A673 (cell line): ENCODE measurements at places on chromosomes 7 and 10.
A peak's percentile ranks its signal among the peaks of the same experiment; 100 is the strongest.

DNA sequence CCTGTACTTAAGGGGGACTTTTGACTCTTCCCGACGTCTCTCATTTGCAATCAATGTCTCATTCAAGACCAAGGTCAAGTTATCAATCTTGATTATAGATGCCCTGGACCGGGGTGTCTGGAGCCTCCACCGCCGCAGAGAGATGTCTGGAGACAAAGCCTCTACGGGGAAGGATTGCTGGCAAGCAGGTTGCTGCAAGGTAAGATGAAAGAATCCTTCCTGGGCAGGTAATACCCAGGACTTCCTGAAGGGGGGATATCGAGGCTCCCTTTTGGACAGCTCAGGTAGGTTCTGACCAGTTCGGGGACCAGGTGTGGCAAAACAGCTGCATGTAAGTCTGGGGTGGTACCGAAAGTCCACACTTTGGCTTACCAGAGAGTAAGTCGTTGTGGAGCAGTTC lies 12.5 kb upstream of the CUX1 start:
- H3K27me3 ChIP-seq, result peaks cover 36% of the 10 kb centered on the region
- H3K27ac ChIP-seq, result no peak overlapping the region
- H3K36me3 ChIP-seq, result no peaks in the 10 kb centered on the region
- no peak for DNase-seq
- H3K4me3 ChIP-seq, result no peak overlapping the region
- H3K4me1 ChIP-seq, result no peaks in the 10 kb centered on the region

- H3K27ac ChIP-seq, result peak overlapping the region; percentile 67
- DNase-seq, result peak; percentile 69
- H3K4me1 ChIP-seq, result peaks cover 29% of the 10 kb centered on the region
- no peak overlapping the region for H3K4me3 ChIP-seq
Measured at GRCh38 chr7:94697035-94697974, 41.4 kb upstream of the SGCE start.

DNA sequence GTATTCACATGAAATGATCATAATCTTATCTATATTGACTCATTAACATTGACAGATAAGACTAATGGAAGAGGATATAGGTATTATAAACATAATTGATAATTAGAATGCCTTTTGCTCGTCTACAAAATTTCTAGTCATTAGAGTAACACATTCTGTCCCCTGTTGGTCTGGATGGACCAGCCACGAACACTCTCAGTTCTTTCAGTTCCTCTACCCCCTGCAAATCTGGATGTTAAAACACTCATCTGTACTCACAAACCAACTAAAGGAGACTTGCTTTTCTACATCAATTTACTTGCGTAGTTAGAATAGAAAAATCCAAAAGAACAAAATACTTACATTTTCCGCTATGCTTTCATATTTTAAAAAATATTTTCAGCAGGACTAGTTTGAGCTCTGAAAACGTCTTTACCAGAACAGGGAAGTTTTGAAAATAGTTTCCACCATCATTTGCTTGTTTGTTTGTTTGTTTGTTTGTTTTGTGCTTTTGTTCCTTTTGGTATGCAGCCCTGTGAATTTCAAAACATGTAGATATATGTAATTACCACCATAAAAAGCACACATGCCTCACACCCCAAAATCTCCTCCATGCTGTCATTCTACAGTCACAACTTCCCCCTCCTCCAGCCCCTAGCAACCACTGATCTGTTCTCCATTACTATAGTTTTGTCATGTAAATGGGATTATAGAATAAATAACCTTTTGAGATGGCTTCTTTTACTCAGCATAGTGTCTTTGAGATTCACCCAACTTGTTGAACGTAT lies 103.8 kb downstream of the FZD1 start:
- H3K27me3 ChIP-seq, result no peaks in the 10 kb centered on the region
- DNase-seq, result no peak
- no peak overlapping the region for H3K4me3 ChIP-seq
- H3K27ac ChIP-seq, result no peak overlapping the region
- H3K36me3 ChIP-seq, result no peaks in the 10 kb centered on the region

DNA sequence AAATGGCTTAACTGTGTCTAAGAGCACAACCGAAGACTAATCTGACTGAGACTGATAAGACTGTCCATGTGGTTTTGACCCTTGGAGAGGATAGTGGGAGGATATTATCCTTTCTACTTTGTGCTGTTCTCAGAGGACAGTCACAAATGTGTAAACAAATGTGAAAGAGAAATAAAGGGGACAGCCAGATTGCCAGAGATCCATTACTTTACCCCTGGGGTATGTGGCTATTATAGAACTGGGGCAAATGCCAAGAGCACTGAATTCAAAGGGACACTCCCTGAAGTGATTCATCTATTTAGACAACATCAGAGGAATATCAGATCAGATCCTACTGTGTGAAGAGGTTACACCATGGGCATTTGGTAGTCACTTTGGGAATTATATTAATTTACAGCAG lies 154.7 kb downstream of the RNLS start:
- no peak for DNase-seq
- no peak overlapping the region for H3K27ac ChIP-seq
- H3K36me3 ChIP-seq, result no peaks in the 10 kb centered on the region
- no peaks in the 10 kb centered on the region for H3K4me1 ChIP-seq
- H3K4me3 ChIP-seq, result no peak overlapping the region

DNA sequence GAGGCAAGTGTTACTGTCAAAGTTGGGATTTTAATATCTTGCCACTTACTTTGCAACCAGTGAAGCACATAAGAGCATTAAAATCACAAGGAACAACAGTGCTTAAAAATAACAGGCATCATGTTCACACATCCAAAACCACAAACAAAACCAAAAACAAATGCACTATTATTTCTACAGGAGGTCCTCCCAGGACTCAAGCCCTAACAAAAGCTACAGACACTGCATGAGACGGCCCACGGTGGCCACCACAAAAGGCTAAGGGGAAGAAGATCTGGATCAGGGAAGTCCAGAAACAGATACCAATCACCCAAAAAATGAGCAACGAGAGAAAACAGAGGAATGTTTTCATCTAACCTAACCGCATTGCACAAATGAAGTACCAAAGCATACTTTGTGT lies 158.4 kb downstream of the ZMYND11 start:
- H3K27me3 ChIP-seq, result no peaks in the 10 kb centered on the region
- no peak overlapping the region for H3K4me3 ChIP-seq
- no peaks in the 10 kb centered on the region for H3K36me3 ChIP-seq
- no peak for DNase-seq
- H3K27ac ChIP-seq, result no peak overlapping the region

- H3K27me3 ChIP-seq, result no peaks in the 10 kb centered on the region
- no peak overlapping the region for H3K4me3 ChIP-seq
- H3K36me3 ChIP-seq, result no peaks in the 10 kb centered on the region
Measured at GRCh38 chr10:122033224-122033926, 44.4 kb downstream of the TACC2 start.

DNA sequence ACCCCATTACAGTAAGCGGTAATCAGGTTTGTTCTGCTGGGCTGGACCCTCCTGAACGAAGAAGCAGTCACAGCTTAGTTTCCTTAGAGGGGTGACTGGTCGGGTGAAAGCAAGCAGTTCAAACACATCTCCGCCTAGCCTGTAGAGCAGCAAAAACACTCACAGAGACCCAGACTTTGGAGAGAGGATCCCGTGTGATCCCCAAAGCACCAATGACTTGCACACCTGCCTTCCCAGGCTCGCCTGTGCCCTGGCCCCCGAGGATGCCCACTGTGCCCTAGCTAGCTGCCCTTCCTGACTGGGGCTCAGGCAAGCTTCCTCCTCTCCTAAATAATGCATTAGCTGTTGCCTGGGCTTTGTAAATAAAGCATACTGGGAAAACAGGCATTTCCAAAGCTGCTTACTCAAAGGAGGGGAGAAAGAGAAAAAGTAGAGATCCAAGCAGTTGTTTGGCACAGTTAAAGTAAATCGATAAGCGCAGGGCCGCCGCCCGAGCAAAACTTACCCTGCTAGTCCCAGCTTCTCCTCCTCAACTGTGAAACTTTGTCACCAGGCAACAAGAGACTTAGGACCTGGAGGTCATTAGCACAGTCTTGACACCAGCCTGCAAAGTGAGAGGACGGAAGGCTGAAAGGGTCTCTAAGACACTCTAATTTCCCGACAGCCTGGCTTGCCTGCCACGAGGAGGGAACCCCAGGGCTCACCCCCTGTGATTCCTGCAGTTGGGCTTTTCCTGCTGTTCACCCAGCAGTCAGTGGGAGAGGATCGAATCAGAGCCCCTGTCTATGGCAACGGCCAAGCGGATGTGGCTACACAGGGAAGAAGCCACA lies 4.8 kb downstream of the LRRC18 start:
- H3K4me1 ChIP-seq, result no peaks in the 10 kb centered on the region
- no peak overlapping the region for H3K27ac ChIP-seq
- no peaks in the 10 kb centered on the region for H3K36me3 ChIP-seq

- H3K27ac ChIP-seq, result no peak overlapping the region
- no peaks in the 10 kb centered on the region for H3K36me3 ChIP-seq
- no peak overlapping the region for H3K4me3 ChIP-seq
- peaks cover 64% of the 10 kb centered on the region for H3K27me3 ChIP-seq
- H3K4me1 ChIP-seq, result no peaks in the 10 kb centered on the region
- DNase-seq, result no peak
Measured at GRCh38 chr10:6044060-6044459, 18.1 kb downstream of the IL2RA start.

- DNase-seq, result no peak
- no peak overlapping the region for H3K27ac ChIP-seq
- H3K4me3 ChIP-seq, result no peak overlapping the region
- H3K27me3 ChIP-seq, result peaks cover 8% of the 10 kb centered on the region
- no peaks in the 10 kb centered on the region for H3K36me3 ChIP-seq
Measured at GRCh38 chr7:47813620-47814260, 134.5 kb downstream of the PKD1L1 start.

DNA sequence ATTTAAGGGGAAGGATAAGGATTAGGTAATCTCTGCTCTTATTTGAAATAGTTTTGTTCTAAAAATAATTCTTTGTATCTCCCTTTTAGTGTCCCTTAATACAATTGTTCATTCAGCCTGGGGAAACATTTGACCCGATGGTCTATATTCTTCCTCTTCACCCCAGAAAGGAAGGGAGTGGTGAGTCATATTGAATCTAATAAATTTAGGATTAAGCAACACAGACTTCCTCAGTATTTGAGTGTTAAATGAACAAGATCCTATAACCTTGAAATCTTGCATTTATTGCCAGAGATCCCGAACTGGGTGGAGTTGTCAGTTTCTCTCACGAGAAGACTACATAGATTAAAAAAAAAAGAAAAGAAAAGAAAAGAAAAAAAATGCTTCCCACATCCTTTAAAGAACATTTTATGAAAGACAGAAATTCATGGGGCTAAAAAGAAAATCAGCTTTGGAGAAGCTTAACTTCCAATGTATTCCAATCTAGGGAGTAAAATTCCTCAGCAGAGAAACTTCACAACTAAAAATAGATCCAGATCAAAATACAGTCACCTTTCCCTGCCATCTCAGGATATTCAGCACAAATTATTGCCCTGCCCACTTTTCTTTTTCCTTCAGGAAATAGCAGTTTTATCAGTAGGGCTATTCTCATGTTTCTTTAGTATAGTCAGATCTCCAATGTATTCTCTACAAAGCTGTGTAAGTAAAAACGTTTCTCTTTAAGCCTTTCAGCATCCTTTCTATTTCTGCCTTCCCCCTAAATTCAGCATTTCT lies 82.2 kb downstream of the SEMA3D start:
- no peaks in the 10 kb centered on the region for H3K36me3 ChIP-seq
- peak overlapping the region; percentile 12 for H3K4me3 ChIP-seq
- H3K4me1 ChIP-seq, result peaks cover 41% of the 10 kb centered on the region
- H3K27me3 ChIP-seq, result no peaks in the 10 kb centered on the region
- peak; percentile 87 for DNase-seq
- peak overlapping the region; percentile 47 for H3K27ac ChIP-seq

GRCh38 chr10:69869291-69869961 lies 67.7 kb downstream of the COL13A1 start:
- no peak overlapping the region for H3K27ac ChIP-seq
- no peaks in the 10 kb centered on the region for H3K27me3 ChIP-seq
- H3K36me3 ChIP-seq, result no peaks in the 10 kb centered on the region
- DNase-seq, result no peak
- peaks cover 4% of the 10 kb centered on the region for H3K4me1 ChIP-seq
- H3K4me3 ChIP-seq, result no peak overlapping the region

DNA sequence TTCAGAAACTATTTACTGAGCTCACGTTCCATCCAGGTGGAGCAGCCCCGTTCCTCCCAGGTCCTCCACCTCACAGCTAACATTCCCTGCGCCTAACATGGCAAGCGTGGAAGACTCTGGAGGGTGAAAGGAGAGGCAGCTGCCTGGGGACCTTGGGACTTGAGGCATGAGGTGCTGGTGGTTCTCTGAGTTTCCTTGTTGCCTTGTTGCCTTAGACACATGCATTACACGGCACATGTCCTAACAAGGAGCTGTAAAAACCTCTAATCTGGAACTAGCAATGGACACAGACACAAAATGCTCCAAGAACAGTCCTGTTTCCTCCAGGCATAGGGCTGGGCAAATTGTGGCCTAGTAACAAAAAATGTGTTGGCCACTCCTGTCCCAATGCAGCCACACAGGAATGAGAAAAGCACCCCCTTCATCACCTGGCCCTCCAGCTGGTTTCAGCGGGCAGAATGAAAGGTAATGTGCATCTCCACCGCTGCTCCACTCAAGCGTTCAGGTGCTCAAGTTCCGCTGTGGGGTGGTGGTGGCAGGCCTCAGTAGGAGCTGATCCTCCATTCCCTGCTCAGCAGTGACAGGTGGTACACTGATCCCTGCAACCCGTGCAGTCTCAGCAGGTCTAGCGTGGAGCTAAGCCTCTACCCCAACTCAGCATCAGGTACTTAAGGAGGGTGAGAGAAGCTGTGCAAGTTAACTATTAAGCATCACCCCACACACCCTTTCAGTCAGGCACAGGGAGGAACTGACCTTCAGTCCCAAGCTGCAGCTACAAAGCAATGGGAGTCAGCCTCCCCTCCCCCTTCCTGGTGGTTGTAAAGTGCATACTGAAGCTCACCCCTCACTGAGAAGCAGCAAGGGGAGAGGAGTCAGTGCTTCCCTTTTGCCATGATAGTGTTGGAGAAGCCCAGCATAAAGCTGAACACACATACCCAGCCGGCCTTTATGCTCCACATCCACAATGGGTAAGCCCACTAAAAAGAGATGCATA lies 382.8 kb downstream of the SDK1 start:
- H3K4me3 ChIP-seq, result no peak overlapping the region
- DNase-seq, result no peak
- no peak overlapping the region for H3K27ac ChIP-seq
- H3K36me3 ChIP-seq, result no peaks in the 10 kb centered on the region
- no peaks in the 10 kb centered on the region for H3K4me1 ChIP-seq

- peaks cover 10% of the 10 kb centered on the region for H3K4me1 ChIP-seq
- no peak for DNase-seq
- H3K27ac ChIP-seq, result no peak overlapping the region
- no peaks in the 10 kb centered on the region for H3K27me3 ChIP-seq
- no peaks in the 10 kb centered on the region for H3K36me3 ChIP-seq
Measured at GRCh38 chr10:21509341-21510240, 15.9 kb downstream of the SKIDA1 start.
